ENCODE measurements at places on chromosomes 2 and 18. TPM values are rescaled to one million over a fixed set of nuclear protein-coding genes. Genes with fewer than 3 reads are reported as not detected.

- DNase-seq: no peak
Measured at GRCh38 chr2:163665051-163665450, 70.8 kb downstream of the FIGN start.

DNA sequence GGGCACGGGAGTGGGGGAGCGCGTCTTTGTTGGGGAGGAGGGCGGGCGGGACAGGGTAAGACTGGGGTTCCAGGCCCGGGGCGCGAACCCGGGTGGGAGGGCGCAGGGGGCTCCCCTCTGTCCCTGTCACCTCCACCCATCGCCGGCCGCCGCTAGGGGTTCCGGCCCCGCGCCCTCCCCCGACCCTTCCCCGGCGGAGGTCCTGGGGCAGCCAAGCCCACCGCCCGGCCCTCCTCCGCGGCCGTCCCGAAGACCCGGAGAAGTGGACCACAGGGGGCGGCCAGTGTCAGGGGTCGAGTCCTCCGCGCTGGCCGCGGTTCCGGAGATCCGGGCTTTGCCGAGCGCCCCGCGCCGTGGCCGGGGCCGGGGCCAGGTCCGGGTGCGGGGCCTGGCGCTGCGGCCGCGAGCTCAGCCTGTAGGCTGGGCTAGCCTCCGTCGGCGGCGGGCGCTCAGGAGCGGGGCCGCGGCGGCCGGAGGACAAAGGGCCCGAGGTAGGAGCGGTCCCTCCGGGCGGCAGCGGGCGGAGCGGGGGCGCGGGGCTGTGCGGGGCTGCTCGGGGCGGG is 16.6 kb upstream of the E2F6 start:
- DNase-seq: peak; percentile 32

DNA sequence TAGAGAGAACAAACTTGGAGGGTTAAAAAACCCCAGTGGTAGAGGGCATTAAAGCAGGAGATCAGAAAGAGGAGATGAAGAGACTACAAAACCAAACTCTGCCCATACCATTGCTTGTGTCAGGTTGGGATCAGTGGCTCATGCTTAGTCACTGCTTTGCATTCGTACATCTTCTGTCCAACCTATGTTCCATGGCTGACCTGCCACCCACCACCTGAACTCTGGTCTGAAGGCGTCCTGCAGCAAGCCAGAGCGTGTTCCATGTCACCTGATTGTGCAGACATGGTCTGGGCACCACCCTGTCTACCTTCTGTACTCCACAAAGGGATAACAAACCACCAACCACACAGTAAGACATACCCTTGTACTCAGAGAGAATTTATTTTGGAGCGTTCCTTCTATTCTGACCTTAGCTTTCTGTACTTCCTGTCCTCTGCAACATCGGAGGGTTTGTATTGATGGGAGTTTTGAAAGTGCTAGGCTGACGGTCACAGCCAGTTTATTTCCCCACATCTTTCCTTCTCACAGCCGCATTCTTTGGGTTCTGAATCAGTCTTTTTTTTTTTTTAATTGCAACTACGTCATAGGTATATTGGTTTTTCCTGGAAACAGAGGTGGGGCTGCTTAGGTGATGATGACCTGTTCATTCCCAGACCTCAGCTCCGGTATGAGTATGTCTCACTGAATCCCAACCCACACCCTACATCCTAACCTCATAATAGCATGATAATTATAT is 88.3 kb downstream of the SOWAHC start:
- DNase-seq: no peak

LOXHD1 gene
- 0.49 TPM for total RNA-seq

GRCh38 chr2:105129722-105130232 is 91.9 kb downstream of the MRPS9 start:
- DNase-seq: no peak

DNA sequence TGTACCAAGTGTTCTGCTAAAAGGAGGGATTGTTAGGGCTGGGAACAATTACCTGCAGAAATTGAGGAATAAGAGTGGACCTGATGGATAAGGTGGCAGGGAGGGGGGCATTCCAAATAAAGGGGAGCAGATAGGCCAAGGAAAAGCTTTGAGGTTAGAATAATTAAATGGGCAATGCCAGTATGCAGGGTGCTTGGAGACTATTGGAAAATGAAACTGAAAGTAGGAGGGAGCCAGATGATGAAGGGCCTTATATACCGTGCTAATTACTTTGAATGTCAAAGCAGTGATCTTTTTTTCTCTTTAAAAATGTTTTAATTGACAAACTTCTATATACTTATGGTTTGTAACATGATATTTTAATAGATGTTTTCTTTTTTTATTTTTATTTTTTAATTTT is 42.9 kb downstream of the MMADHC start:
- no peak for DNase-seq

PLGLB2 gene
- total RNA-seq: 1.3 TPM

GRCh38 chr2:143545949-143546255 is 416.7 kb downstream of the ARHGAP15 start:
- no peak for DNase-seq

GRCh38 chr2:240722796-240723735 is 31.4 kb downstream of the AQP12A start:
- no peak for DNase-seq

UGT1A10 gene
- total RNA-seq: not detected

GRCh38 chr2:43831543-43832294 is 6.9 kb downstream of the ABCG5 start:
- no peak for DNase-seq

GRCh38 chr2:94987074-94988020 is 38.2 kb upstream of the MAL start:
- no peak for DNase-seq

GRCh38 chr2:240881913-240882312 is 13.3 kb downstream of the AGXT start:
- DNase-seq: no peak

DNA sequence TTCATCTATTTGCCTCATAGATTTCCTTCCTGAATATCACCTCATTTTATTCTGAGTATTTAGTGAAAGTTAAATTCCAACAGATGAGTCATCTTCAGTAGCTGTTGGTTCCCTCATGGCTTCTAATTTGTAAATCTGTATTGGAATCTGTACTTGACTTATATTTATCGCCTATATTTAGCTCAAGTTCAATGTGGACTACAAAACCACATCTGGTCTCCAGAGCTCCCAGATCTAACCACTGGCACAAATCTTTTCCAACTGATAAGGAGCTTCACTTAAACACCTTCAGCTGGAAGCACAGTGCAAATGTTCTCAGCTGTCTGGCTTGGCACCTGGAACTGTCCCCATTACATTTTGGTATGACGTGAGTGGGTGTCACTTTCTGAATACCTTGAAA is 82.8 kb upstream of the DSEL start:
- DNase-seq: no peak

- DNase-seq: no peak
Measured at GRCh38 chr18:21682371-21683051, 22.1 kb downstream of the ABHD3 start.

MDH1B gene
- total RNA-seq: 0.69 TPM

GRCh38 chr2:3403587-3404334 is 24.3 kb downstream of the TRAPPC12 start:
- DNase-seq: no peak

DNA sequence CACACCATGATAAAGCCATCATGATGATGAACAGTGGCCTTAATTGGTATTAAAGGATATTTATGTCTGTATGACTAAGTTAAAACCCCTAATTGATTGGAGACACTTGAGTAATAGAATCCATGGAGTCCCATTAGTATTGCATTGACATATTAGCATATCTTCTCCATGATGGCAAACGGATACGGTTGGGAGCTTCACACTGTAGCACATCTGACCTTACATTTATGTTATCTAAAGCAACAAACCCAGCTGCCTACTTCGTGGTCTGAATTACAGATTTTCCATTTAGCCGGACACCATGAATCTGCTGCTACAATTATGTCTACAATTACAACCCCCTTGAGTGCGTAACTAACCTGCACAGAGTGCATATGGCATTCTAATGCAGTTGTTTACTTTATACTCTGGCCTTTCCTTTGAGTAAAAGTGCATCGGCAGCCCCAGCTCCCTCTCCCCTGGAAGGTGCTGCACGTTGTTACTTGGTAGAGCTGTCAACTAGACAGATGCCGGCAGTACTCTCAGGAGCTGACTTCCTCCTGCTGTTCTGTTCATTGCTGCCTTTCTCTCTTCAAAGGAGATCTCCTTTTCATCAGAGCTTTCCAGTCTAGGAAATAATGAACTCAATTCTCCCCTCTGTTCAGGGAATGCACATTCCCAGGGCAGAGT is 92.1 kb downstream of the LRRC30 start:
- no peak for DNase-seq

GRCh38 chr2:69565431-69565839 is 78.1 kb downstream of the AAK1 start:
- peak; percentile 51 for DNase-seq

GRCh38 chr18:79799619-79800370 is 2.1 kb downstream of the KCNG2 start:
- no peak for DNase-seq

DNA sequence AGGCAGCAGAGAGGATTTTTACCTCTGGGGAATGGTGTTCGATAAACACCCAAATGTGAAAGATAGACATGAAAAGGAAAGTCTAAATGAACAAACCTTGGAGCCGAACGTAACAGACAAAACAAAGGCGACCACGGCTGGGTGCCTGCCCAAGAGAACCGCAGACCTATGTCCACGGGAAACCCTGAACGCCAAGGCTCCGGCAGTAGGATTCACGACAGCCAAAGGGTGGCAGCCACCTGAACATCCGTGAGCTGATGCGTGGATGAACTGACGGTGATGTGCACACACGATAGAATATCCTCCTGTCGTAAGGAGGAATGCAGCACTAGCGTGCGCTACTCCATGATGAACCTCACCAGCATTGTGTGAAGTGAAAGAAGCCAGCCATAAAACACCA is 85.6 kb downstream of the MBP start:
- DNase-seq: no peak

DNA sequence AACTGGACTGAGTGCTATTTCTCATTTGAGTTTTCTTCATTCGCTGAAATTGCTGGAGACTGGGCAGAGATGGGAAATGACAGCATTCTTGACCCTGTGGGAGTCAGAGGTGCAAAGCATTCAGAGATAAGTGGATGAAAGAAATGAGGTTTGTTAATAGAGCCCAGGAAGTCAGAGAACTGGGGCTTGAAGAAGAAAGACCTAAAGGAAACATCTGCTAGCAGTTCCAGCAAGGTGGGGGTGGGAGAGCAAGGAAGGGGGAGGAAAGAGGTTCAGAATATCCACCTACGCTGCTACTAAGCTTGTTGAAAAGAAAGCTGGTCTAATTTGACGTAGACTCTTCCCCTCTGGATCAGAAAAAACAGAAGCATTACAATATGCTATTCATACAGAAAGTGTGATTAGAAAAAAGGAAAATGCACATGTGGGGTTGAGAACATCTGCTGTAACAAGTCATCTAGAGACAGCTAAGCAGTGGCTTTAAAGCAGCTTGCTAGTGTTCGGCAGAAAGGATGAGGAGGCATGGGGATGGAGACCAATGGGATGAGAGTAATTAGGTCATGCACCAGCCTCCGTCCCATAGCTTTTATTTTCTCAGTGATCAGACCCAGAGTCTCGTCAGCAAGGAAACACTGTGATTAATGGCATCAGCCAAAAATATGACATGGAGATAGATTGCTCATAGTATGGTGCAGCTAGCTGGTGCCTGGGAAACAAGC is 29.7 kb downstream of the NAB1 start:
- no peak for DNase-seq

DNA sequence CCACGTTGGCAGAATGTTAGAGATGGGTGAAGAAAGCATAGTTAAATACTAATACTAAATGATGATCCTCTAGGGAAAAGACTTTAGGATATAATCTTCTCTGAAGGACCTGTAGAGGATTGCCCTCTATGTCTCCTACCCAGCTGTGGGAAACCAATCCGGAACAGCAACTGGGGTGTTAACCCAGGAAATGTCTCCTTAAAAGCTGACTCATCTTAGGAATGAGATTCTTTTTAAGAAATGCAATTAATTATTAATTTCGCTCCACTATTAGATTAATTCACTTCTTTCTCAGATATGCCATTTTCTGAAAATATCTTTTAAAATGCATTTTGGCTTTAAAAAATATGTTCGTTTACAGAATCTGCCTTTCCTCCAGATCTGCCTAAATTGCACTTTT is 7.4 kb downstream of the SCN3A start:
- no peak for DNase-seq

HOXD12 gene
- not detected for total RNA-seq

DNA sequence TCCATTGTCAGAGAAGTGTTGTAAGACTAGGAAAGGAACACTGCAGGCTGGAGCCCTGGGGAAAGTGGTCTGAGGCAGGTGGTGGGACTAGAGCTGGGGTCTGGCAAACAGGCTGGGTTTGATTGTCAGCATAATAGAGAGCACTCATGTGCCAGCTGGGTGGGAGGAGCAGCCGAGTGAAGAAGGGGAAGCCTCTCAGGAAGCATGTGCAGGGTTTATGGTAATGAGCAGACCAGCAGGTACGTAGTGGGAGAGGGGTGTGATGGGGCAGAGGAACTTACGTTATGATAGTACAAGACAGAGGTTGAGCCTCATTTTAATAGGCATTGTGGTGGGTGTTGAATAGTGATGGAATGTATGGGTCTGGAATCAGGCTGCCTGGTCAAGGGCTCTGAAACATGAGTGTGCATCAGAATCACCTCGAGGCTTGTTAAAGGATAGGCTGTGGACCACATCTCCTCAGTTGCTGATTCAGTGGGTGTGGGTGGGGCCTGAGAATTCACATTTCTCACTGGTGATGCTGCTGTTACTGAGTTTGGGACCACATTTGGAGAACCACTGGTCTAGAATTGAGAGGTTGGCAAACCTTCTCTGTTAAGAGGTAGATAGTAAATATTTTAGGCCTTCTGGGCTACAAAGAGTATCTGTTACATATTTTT is 1.7 kb upstream of the MGAT5 start:
- DNase-seq: no peak

ANKRD44 gene
- total RNA-seq: 7.1 TPM

- no peak for DNase-seq
Measured at GRCh38 chr2:157497638-157498314, 53.9 kb upstream of the CYTIP start.

DNA sequence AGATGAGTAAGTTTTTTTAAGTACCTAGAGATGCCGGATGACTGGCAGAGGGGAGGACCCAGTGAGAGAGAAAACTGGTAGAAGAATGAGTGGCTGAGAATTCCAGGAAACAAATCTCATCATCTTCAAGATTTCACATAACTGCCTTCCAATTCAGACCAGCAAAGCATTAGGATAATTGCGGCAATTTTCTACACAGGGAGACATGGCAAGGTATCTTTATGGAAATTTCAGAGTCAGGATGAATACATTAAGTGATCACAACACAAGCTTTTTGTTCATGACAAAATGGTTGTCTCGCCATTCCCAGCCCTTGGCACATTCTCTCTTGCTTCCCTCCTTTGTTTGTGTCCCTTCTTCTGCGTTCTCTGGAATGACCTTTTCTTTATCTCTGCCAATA is 82.1 kb downstream of the ALK start:
- DNase-seq: no peak

- DNase-seq: no peak
Measured at GRCh38 chr18:43486462-43486861, 209.2 kb upstream of the SYT4 start.

- no peak for DNase-seq
Measured at GRCh38 chr2:235514627-235515363, 21.0 kb downstream of the AGAP1 start.

- DNase-seq: no peak
Measured at GRCh38 chr2:191474464-191474863, 203.5 kb upstream of the NABP1 start.

All from left ventricle myocardium inferior (tissue), 1 donor.